Fibroblast of upper back skin (primary cell): ENCODE measurements at places on chromosomes 12 and 14.

DNA sequence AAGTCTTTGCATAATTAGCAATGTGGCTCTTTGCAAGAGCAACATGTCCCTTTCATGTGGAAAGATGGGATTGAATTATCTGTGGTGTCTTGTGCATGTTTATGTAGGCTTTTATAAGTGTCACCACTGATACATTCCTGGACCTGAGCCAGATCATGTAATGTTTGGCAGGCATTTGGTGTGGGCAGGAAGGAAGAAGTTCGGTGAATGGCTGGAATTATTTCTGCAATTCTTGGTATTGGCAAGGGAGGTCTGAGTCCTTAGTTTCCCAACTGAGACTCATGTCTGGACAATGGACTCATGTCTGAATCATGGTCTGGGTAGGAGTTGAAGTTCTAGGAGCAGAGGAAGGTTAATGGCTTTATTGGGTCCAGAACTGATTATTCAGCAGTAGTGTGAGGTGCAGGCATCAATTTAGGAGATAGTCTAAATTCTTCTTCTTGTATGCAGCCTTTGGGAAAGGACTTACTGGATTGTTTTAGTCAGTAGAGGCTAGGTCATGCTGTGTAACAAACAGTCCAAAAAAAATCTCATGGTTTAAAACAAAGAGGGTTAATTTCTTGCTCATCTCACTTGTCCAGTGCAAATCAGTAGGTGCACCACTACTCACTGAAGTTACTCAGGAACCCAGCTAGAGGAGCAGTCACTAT is 186.5 kb upstream of the LHX5 start:
- DNase-seq = no peak

DNA sequence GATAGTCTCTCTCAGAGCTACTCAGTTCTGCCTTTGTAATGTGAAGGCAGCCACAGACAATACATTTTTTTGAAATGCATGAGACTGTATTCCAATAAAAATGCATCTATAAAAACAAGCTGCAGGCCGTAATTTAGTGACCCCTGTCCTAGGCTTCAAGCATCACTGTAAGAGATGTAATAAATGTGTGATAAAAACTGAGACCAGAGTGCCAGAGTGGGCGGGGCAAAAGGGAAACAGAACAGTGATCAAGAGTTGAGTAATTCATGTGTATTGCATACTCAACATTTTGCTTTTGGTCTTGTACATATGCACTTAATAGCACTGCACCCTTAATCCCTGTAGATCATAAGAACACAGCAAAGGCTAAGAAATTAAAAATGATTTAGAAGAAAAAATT is 743.5 kb downstream of the DIO2 start:
- no peak for DNase-seq

- DNase-seq = no peak
Measured at GRCh38 chr12:132061641-132062430, 82.3 kb downstream of the DDX51 start.

DNA sequence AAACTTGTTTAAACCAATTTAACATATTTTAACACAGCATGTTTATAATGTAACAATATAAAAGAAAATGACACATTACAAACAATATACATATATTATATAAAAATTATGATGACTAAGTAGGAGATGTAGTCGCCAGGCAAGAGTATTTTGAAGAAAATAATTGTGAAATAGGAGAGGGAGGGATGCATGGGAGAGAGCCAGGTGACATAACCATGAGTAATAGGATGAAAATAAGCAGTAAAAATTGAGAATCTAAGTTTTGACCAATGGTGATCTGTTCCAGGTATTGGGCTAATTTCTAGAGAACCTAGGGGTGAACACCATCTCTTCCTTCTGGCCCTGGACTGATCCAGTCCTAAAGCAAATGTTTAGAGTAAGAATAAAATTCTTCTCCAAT is 315.2 kb upstream of the G2E3 start:
- DNase-seq = peak; percentile 57

DNA sequence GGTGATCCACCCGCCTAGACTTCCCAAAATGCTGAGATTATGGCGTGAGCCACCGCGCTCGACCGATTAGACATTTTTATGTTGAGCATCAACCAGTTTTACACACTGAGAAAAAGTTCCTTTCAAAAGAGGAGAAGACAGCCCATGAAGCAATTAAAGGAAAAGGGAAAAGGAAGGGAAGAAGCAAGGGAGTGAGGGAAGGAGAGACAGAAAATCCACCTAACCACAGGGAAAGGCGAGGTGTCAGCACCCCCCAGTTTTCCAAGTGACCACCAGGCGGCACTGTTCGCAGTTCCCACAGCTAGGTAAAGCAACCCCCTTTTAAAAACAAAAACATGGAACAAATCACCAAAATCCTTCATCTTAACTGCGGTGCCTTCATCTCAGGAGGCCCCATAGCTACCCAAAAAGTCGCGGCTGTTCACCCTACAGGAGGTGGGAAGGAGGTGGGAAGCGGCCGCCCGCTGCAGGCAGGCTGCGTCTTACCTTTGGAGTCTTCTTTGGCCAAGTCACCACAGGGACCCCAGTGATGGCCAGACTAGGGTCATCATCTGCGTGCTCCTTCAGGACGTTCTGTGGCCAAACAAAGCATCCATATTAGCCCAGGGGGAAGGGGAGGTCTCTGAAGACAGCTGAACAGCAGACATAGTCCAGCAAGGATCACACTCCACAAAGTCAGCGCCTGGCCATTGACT is 86.6 kb downstream of the KDM2B start:
- peak; percentile 16 for DNase-seq

DNA sequence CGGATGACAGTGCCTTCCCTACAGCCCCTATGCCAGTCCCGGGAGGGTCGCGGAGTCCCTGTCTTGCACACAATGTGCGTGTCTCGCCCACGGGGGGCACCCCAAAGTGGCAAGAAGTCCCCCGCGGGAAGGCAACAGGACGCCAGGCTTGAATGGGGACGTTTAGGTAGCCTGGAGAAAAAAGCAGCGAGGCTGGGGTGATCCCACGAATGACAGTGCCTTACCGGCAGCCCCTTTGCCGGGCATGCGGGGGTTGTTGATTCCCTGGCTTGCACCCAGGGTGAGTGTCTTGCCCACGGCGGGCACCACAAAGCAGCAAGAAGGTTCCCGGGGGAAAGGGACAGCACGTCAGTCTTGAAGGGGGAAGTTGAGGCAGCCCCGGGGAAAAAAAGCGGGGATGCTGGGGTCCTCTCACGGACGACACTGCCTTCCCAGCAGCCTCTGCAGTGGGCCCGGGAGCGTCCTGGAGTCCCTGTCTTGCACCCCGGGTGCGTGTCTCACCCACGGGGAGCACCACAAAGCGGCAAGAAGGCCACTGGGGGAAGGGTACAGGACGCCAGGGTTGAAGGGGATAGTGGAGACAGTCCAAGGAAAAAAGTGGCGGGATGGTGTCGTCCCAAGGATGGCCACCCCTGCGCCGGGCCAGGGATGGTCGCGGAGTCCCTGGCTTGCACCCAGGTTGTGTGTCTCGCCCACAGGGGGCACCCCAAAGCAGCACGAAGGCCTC is 156.8 kb upstream of the ALG10B start:
- DNase-seq = no peak

DNA sequence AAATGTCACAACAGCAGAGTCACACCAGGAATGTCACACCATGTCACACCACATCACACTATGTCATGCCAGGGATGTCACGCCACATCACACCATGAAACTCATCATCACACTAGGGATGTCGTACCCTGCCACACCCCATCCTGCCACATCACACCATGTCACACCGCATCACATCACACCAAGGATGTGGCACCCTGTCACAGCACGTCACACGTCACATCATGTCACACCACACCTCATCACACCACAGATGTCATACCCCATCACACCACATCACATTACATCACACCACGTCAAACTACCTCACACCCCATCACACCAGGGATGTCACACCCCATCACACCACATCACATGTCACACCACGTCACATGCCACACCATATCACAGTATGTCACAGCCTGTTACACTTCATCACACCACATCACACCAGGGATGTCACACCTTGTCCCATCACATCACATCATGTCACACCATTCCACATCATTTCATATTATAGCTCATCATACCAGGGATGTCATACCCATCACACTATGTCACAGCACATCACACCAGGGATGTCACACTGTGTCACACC is 90.9 kb downstream of the TMEM121 start:
- DNase-seq = no peak

GRCh38 chr12:132495165-132495544 is 5.2 kb downstream of the FBRSL1 start:
- no peak for DNase-seq

DNA sequence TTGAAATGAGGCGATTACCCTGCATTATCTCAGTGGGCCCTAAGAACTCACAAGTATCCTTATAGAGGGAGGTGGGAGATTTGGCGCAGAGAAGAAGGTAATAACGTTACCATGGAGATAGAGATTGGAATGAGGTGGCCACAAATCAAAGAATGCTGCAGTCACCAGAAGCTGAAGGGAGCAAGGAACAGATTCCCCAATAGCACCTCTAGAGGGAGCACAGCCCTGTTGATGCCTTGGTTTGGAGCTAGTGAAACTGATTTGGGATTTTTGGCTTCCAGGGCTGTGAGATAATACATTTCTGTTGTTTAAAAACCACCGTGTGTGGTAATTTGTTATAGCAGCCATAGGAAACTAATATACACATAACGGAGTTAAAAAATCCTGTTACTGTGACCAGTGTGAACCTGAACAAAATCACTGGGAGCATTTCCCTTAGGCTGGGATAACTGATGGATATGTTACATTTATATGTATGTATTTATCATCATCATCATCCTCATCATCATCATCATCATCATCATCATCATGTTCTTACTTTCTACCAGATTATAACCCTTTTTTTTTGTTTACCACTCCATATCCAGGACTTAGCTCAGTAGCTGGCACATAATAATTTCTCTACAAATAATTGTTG is 100.3 kb downstream of the LIN7A start:
- DNase-seq = peak; percentile 80

GRCh38 chr12:65384240-65384639 is 105.8 kb downstream of the MSRB3 start:
- DNase-seq = no peak

DNA sequence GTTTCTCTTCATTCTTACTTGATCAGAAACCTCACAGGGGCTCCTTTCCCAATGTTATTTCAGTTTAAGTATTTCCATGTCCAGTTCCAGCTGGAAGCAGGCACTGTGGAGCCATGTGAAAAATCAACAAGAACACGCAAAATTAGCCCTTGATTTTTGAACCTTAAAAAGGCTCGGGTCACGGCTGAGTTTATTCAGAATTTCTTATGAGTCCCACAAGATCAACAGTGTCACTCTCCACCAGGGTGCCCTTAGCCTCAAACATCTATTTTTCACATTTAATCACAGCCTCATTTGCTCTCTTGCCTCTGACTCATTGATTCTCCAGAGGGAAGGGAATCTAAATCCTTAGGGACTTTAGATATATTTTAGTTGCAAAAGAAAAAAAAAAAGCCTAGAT is 157.7 kb upstream of the AVPR1A start:
- peak; percentile 22 for DNase-seq

DNA sequence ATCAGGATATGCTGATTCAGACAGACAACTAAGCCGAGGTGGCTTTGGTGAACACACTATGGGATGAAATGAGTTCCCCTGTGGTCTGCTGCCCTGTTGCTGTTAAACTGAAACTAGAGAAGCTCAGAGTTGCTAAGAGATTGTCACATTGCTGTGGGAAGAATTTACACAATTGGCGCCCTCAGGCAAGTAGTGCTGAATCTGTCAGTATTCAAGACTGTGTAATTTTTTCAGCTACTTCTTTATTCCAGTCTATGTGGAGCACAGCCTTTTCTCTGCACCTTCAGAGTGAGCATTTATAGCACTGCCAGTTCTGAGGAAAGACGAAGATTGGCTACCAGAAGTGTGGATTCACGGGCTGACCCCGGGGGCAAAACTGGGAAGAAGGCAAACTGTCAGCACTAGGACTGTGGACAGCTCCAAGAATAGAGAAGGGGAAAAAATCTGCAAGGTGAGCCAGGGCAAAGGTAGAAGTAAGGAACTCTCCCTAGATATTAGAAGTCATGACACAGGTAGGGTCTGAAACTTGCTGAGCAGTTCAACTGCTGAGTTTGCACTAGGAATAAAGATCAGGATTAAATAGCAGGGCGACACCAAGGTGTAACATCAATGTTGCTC is 218.8 kb upstream of the TMPO start:
- no peak for DNase-seq

DNA sequence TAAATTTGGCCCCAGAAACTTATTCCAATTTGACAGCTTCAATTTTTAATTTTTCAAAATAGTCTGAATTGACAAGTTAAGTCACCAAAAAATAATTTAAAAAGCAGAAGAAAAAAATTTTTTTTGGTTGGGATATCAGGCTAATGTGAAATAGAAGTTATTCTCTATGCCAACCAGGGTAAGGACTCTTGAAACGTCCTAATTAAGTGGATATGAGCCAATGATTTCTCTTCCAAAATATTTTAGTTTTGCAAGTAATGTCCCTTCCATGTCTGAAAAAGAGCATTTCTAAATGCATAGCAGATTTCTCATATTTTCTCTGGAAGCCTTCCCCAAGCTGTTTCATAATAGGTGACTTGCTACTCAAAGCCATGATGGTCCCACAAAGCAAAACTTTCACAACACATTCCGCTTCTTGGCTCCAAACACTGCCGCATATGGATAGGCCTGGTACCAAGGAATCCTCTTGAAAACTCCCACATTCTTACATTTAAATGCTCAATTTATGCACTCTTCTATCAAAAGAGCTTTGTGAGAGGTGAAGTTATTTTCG is 65.1 kb downstream of the SIX6 start:
- peak; percentile 86 for DNase-seq

DNA sequence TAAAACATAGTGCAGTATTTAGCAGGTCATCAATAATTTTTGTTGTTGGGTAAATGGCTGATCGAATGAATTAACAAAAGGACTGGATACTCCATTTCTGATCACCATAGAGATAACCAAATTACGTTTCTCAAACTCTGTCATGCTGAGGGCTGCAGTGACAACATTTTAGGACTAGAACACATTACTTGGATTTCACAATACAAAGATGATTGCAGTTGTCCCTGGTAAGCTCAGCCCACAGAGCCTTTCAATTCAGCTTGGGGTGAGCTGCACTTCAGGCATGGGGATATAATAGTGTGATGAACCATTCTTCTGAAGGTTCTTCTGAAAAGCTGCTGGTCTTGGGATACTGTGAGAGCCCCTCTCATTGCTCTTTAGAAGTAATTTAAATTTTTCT is 74.3 kb downstream of the FAR2 start:
- DNase-seq = no peak

GRCh38 chr14:46306267-46306666 is 345.3 kb downstream of the RPL10L start:
- no peak for DNase-seq

- DNase-seq = no peak
Measured at GRCh38 chr12:9378430-9378835, 170.2 kb upstream of the PZP start.

- peak; percentile 22 for DNase-seq
Measured at GRCh38 chr14:76844223-76844622, 18.0 kb downstream of the LRRC74A start.
